Stimulated activated CD8-positive, alpha-beta memory T cell treated with anti-CD3 and anti-CD28 coated beads, Interleukin-7, amount 100 ng/mL, for 24 hours (primary cell): ENCODE measurements at places on chromosomes 2 and 18.

DNA sequence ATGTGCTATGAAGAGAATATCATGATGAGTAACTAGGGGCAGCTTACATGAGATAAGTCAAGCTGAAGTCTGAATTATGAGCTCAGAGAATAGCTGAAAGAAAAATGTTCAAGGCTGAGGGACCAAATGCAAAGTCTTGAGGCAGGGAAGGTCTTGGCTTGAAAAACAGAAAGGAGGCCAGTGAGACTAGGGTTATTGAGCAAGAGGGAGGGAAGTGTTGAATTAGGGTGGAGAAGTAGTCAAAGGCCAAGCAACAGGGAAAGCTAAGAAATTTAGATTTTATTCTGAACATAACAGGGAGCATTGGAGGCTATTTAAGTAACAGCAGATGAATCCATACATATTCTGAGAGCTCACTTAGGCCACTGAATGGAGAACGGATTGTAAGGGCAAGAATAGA is 11.4 kb upstream of the ALMS1 start:
- no peak for DNase-seq

GRCh38 chr2:55054106-55054875 is 4.0 kb upstream of the RTN4 start:
- no peak for DNase-seq

DNA sequence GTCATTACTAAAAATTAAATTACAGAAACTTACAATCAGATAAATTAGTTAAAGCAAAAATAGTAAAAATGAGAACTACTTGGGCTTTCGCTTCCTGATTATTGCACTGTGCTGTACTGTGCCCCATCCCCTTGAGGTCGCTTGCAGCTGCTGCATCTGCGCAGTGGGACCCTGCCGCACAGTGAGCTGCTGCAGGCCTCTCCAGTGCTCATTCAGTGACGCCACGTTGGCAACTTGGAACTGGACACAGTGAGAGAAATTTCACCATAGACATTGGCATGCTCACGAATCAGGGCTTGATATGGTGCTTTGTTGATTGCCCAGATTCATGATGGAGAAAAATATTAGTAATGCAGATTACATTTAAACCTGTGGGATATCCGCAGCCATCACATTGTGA is 290.8 kb upstream of the MYT1L start:
- no peak for DNase-seq

- no peak for DNase-seq
These were observed 78.5 kb downstream of the ACAA2 start for GRCh38 chr18:49734836-49735235.

DNA sequence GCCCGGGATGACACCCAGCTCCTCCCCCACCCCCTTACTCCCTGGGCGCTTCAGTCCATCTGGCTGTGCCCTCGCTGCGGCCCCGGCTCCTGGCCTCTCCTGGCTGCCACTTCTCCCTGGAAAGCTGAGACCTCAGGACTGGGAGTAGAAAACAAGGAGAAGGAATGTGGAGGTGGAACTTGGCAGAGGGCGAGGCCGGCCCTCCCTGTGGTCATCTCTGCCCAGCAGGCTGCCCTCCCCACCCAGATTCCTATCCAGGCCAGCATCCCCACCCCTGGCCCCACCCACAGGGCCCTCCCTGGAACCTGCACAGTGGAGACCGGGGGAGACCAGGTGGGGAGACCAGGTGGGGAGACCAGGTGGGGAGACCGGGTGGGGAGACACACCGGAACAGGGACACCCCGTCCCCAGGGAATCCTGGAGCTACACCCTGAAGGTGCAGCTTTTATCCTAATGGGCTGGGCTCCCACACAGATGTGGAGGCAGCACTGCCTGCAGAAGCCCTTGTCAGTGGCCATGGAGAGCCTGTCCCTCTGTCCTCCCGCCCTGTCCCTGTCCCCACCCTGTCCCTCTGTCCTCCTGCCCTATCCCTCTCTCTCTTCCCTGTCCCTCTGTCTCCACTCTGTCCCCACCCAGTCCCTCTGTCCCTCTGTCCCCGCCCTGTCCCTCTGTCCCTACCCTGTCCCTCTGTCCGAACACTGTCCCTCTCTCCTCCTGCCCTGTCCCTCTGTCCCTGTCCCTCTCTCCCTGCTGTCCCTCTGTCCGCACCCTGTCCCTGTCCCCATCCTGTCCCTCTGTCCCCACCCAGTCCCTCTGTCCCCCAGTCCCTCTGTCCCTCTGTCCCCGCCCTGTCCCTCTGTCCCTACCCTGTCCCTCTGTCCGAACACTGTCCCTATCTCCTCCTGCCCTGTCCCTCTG is 157.1 kb downstream of the PXDN start:
- no peak for DNase-seq

DNA sequence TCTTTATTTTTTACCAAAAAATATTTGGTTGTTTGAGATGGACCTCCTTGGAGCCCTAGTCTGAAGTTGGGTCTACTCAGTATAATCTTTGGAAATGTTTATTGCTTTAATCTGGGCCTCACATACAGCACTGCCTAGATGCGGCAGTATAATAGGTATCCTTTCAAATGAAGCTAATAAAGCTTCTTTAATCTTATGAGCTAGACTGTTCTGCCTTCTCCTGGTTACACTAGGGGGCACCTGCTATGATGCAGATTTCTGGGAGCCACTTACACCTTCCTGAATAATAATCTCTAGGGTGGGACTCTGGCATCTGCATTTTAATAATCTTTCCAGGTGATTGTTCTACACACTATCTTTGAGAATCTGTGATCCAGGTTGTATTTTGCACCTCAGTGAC is 169.7 kb upstream of the SESTD1 start:
- DNase-seq: no peak

GRCh38 chr18:1002653-1003178 is 98.0 kb downstream of the ADCYAP1 start:
- no peak for DNase-seq

- no peak for DNase-seq
These were observed 52.7 kb downstream of the CRIM1 start for GRCh38 chr2:36408198-36408703.

DNA sequence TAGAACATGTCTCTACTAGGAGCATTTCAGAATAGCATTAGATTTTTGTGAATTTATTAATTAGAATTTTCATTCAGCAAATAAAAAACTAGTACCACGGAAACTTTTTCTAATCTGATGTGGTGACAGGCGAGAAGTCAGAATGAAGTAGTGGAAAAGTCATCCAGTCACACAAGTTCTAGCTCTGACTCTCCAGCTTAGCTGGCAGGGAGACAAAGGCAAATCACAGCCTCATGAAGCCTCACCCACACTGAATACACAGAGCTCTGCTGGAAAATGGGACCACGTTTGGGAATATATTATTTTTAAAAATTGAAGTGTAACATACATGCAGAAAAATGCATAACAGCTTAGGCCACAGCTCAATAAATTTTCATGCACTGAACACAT is 86.1 kb downstream of the L3MBTL4 start:
- DNase-seq: no peak

- DNase-seq: no peak
These were observed 1.9 kb upstream of the CD226 start for GRCh38 chr18:69949538-69949936.

- no peak for DNase-seq
These were observed 21.2 kb upstream of the CNRIP1 start for GRCh38 chr2:68341062-68341329.

- no peak for DNase-seq
These were observed 59.1 kb downstream of the TMEM163 start for GRCh38 chr2:134659724-134660123.

DNA sequence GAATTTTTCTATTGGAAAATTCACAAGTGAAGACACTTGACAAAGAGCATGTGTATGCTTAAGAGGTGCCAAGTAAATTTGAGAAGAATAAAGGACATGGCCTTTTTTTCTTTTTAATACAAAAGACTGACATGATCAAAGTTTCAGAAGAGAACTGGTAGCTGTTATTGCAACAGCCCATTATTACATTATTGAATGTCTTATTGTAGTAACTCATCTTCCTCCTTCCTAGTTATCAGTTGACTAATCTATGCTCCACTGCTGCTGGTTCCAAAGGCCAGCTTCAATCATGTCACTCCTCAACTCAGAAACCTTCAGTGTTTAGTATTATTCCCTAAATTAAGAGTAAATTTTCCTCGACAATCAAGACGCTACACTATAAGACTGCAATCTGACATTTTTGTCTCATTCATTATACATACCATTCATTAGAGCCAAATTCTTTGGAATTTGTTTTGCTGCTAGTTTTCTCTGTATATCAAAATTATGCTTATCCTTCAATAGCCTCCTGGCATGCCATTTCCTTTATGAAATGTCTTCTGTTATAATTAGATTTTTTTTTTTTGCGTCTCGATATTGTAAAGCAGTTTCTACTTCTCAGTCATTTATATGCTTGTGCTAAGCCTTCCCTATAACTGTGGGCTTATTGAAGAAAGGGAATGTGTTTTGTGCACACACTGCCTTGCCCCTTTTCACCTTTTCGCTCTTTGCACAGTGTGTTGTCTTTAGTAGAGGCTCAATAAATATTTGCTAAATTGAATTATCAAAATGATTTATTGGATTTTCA is 27.9 kb downstream of the ITGA4 start:
- DNase-seq: no peak

DNA sequence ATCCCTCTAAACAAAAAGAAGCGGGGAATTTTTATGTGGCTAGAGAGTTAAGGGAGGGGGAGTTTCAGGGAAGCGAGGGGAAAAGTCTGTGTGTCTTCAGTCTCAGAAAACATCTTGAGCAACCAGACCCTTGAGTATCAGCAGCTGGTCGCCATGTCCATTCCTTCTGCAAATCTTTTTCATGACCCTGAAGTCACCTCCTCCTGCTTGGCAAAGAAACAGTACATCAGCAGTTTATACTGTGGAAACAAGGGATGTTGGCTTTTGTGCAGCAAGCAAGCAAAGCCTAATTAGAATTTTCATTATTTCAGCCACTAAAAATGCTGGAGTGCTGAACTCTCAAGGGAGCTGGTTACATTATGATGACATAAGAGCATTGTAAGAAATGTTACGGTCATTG is 187.4 kb upstream of the SLC8A1 start:
- no peak for DNase-seq

DNA sequence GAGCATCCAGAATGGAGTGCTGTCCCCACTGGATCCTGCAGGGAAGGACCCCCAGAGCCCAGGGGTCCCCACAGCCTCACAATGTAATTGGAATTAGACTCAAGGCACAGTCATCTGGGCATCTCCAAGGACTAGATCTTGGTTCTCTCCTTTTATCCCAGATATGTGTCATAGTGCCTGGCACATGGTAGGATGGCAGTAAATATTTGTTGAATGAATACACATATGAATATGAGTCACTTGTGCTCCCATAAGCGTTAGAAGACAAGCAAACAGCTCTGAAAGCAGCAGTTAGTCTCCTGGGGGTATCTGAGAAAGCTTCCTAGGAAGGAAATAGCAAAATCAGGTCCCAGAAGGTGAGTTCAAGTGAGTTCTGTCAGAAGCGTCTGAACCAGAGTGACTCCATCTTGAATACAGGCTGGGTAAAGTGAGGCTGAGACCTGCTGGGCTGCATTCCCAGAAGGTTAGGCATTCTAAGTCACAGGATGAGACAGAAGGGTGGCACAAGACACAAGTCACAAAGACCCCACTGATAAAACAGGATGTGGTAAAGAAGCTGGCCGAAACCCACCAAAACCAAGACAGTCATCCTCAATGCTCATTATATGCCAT is 234.1 kb upstream of the ID2 start:
- no peak for DNase-seq

DNA sequence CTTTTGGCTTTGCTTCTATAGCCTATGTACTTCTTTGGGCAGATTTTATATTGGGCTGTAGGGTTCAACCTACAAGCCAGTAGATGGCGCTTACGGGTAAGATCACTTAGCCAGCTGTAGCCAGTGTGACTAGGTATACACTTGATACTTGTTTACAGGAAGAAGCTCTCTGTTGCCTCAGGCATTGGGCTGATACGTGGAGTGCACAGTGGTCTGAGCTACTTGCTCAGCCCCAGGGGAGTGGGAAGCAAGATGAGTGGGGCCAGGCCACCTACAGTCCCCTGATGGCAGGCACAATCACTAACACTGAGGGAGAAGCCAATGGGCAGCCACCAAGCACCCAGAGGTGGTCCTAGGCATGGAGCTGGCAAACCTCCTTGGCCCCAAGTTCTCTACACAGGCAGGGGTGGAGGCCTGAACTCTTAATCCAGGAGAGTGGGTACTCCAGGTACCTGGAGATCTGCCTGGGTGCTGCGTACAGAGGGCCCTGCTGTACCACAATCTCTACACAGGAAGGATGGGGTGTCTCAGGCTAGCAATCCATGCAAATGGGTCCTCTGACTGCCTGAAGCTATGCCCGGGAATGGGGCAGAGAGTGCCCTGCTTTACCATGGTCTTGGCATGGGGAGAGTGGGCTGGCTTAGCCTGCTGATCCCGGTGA is 122.2 kb downstream of the NCOA1 start:
- no peak for DNase-seq

DNA sequence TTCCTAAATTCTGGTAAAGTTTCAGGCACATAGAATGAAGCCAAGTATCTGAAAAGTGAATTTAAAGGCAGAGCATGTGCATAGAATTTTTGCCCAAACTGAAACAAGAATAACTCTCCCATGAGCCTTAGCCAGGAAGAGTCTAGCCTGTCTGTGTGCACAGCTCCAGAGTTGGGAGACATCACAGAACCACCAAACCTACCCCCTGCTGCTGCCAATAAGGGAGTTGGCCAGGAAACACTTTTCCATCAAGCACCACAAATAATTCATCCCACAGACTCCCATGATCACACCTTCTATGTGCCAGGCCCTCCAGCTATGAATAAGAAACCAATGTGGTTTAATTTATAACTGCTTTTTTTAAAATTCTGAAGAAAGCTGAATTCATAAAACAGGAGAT is 27.0 kb downstream of the OSR1 start:
- DNase-seq: no peak
